ENCODE measurements at places on chromosomes 7 and 10.
A peak's percentile ranks its signal among the peaks of the same experiment; 100 is the strongest.

DNA sequence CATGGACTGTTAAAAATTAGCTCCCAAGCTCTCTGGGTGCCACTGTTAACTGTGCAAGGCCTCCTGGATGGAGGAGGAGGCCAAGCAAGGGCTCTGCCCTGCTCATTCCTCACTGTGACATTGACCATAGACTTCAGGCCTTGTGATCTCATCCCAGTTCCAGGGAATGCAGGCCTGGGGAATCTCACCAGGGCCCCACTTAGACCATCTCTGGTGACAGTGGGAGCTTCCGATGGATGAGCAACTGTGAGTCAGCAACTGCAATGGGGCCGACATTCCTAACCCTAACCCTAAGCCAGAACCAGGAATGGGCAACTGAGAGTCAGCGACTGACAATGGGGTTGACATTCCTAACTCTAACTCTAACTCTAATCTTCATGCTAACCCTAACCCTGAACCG lies 50.4 kb upstream of the MSMB start:
- DNase-seq: no peak

GRCh38 chr7:150824379-150825177 lies 24.0 kb downstream of the TMEM176A start:
- no peak for DNase-seq

DNA sequence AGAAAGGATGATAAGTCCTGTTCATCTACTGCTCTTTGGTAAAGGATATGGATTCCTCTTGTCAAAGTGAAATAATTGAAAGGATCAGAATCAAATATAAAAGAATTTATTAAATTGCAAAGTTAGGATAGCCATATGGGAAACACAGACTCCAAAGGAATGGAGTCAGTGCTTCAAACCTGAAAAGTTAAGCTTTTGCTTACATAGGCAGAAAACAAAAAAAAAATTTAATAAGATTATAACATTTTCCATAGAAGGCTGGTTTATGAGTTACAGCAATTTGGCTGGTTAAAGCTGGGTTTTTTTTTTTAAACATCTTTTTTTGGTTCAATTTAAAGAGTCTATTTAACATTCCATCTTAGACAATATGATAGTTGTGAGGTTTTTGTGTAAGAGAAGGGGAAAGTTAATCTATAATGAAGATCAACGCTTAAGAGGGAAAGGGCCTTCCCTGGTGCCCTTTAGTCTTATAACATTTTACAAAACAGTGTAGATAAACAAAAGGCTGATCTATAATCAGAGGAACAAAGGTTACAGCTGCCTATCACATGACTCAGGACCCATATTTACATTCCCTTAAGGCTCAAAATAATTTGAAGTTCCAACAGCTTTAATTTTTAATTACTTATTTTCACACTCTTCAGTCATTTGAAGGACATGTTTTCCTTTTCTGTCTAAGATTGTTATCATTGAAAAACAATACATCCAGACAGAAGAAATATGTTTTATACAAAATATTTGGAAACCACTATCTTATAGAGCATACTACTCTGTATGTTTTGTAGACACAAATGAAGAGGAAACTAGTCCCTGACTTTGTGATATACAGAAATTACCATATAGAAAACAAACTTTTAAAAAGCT lies 234.3 kb upstream of the MBL2 start:
- no peak for DNase-seq

GRCh38 chr7:150989456-150989855 lies 1.4 kb upstream of the NOS3 start:
- DNase-seq: no peak

DNA sequence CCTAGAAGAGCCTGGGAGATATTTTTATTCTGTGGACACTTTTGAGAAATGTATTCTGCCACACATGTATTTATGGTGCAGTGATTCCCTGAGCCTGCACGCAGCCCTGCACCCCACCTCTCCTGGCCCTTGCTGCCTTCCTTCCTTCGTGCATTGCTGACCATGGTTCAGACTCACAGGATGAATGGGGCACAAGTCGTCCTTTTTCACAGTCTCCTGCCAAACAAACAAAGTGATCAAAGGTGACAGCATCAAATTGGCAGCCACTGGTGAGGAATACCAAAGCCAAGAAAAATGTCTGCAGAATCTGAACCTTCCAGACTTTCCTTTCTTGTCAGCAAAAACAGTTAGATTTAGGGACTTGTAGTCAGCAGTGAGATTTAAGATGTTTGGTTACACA lies 215.0 kb downstream of the ACTR3B start:
- DNase-seq: no peak

DNA sequence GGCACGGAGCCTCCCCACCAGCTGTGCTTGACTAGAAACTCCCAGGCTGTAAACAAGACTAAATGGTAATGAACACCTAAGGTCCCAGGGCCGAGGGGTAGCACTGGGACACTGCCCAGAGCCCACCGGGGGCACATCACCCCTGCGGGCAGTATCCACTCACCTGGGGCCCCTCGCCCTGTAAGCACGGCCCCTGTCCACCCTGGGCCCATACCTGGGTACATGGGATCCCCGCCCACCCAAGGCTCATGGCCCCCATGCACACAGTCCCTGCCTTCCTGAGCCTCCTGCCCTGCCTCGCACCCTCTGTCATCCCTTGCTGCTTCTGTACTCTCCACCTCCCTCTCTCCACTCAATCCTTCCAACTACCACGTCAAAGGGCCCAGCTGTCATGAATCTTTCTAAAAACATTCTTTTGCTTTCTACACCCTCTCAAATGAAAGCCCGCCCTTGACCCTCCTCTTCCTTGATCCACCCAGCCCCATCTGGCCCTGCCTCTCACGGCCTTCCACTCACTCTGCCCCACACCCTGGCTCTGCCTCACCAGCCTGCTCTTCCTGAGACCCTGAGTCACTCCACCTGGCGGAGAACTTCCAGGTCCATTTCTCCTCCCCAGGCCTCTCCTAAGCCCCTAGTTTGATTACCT lies 173.1 kb downstream of the PARD3 start:
- no peak for DNase-seq

DNA sequence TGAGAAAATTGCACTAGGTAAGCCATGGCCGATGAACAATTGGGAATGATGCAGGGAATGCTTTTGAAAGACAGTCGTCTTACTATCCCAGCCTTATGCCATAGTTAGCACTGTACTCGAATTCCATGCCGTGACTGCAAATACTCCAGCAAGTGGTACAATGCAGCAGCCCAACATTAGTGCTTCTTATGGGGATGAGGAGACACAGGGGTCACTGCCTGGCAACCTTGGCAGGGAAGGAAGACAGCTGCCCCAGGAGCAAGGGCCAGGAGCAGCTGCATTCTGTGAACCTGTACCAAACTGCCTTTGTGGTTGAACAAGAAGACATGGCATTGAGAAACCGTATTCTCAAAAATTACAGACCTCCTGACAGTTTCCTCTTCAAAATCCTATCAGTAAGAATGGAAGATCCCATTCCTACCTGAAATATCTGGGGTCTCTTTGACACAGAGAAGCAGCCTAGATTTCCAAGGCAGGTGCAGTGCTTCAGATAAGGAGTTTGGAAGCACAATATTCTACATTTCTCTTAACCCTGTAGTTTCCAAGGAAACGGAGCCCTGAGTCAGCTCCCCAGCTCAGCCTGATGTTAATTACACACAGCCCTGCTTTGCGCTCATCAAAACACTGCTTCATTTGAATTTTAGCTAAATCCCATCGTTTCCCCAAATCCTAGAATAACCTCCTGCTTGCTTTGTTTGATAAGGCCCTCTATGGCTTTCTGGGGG lies 49.0 kb upstream of the FRMD4A start:
- DNase-seq: no peak

GRCh38 chr10:104297697-104298660 lies 29.0 kb downstream of the GSTO2 start:
- peak; percentile 10 for DNase-seq

GRCh38 chr7:83475420-83475819 lies 173.5 kb downstream of the SEMA3E start:
- no peak for DNase-seq

DNA sequence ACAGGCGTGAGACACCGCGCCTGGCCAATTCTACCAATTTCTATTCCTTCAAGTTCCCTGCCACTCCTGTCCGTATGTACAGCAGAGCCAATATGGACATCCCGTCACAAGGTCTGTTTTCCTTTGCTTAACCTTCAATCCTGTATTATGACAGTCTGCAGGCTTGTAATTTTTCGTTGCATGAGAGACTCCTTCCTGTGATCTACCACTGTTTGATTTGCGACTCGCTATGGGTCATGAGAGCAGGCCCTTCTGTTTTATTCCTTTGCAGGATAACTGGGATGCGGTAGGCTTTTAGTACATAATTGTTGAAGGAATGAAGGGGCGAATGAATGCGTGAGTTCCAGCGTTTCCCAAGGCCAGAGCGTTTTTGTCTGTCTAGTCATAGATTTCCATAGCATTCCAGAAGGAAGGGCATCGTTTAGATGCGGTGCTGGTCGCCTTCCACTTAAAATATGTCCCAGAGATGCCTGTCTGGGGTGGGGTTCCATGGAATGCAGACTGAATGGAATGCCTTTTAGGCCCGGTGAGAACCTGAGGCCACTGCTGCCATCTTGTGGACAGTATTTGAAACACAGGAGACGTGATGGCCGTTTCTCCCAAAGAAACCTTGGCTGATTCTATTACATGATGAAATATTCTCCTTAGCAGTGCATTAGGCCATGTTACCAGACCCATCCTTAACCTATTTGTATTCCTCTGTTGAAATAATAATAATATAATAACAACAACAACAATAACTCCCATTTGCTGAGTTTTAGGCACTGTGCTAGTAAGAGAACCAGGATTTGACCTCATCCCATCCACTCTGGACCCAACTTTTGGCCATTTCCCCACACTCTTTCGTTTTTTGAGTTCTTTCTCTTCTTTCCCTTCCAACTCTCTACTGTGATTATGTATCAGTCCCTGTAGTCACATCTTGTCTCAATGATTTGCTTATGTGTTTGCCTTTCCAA lies 193.2 kb downstream of the MYOF start:
- peak; percentile 38 for DNase-seq

DNA sequence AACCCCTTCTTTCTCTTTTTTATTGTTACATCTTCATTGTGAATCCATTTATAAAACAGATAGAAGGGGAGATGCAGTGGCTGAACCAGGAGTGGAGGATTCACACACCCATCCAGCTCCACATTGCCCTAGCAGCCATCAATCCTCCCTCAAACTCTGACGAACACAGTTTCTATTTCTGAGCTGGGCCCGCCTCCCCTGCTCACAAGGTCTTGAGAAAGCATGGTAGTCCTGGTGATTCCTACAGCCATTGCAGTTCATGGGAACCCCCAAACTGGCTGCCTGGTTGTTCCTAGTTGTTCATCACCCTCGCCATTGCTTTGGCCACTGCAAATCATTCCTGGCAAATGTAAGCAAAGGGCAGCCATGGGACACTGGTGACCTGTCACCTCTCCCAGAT lies 258.5 kb upstream of the AOAH start:
- DNase-seq: no peak

- DNase-seq: no peak
These were observed 132.3 kb upstream of the BMPER start for GRCh38 chr7:33773053-33773452.

- no peak for DNase-seq
These were observed 1.1 kb downstream of the MEPCE start for GRCh38 chr7:100430493-100431285.

GRCh38 chr7:143318661-143319060 lies 2.8 kb downstream of the CLCN1 start:
- DNase-seq: no peak

- DNase-seq: no peak
These were observed 60.8 kb downstream of the NRCAM start for GRCh38 chr7:108395426-108395825.

GRCh38 chr10:124701435-124701834 lies 42.7 kb downstream of the FAM53B start:
- DNase-seq: no peak

DNA sequence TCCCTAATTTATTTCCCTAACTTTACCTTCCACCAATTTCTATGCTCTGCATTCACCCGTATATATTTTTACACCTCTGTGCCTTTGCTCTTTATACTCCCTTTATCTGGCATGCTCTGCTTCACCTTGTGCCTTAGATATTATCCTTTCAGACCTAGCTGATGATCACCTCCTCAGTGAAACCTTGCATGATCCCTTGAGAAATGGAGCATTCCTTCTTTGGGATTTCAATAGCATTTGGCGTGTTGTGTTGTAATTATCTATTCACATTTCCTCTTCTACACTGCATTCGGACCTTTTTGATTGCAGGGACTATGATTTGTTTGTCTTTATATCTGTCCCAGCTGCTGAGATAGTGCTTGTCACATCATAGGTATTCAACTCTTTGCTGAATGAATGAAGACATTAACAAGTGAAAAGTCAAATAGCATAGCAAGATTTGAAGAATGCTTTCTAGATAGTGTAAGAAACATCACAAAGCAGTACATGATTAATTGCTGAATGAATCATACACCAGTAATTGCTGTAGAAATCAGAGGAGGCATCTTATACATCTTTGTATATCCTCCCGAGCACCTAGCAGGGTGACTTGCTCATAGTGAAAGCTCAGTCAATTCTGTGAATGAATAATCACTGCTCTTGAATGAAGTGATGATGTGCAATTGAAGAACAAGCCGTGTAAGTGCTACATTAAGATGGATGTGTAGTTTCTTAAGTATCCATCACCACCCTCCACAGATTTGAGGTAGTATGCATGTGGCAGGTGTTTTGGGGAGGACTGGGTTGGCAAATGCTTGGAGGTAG lies 2.0 kb upstream of the TM9SF3 start:
- no peak for DNase-seq

DNA sequence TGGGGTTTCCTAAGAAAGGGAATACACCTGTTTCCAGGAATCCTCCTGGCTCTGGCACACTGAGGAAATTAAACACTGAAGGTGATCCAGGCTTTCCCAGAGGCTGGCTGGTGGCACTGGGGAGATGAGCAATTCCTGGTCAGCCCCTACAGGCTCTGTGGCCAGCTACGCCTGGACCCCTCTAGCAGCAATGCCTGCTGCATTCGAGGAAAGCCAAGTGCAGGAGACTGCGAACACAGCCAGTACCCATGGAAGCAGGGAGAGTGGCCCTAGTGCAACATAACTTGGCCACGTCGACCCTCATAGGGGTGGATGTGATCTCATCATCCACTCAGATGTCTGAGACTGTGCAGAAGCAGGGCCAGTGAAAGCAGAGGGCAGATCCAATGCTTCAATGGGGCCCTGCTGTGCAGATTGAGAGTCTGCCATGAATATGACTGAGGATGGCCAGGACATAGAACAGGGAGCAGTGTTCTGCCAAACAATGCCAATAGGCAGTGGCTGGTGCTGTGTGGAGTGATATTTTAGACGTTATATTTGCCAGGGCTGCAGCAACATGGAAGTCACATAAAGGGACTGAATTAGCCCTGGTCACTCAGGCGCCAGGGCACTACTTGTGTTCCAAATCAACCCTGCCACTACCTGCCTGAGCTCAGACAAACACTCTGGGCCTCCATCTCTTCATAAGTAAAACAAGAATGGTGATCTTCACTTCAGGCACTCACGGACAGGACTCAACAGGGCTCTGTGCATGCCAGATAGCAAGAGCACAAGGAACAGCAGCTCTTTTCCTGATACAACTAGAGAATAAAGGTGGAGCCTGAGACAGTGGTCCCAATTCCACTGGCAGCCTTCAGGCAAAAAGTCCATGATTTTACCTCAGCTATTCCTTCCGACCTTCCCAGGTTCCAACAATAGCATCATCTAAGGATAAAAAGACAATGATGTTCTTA lies 2.4 kb downstream of the ZNF488 start:
- DNase-seq: no peak
